ENCODE measurements at places on chromosomes 16 and 17.

- no peak for DNase-seq
These were observed 9.5 kb upstream of the RAPGEFL1 start for GRCh38 chr17:40167685-40168261.

DNA sequence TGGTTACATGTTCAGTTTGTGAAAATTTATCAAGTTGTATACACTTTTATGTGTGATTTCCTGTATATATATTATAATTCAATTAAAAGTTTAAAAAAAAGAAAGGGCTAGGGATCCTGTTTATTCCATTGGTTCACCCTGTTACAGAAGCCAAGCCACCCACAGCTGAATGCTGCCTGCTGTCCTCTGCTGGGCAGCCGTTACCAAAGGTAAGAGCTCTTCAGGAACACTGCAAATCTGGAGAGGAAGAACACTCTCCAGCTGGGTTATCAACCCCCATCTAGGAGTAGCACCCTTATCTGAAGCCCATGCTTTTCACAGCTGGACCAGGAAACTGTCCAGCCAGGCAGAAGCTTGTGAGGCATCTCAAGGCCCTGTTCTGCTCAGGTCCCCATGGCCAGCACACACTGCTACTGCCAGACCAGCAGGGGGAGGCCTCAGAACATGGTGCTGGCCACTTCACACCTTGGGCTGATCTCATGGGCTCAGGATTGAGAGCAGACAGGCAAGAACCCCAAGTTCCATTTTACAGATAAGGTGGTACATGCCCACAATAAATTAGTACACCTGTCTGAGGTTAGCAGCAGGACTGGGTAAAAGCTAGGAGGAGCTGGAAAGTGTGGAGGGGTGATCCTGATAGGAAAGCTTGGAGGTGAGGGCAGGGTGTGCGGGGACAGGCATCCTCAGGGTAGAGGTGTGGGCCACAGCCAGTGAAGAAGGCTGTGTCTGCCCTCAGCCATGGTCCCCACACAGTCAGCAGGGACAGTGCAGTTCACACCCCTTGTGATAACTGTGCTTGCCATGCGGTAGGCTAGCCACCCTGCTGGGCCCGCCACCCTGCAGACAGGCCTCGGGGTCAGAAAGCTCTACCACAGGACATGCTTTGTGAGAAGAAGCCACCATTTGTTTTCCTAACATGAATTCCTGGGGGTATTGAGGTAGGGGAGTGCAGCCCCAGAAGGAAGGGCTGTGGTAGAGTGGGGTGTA lies 54.3 kb upstream of the SREBF1 start:
- DNase-seq: no peak

GRCh38 chr16:15434425-15435215 lies at the start of gene BMERB1:
Gene BMERB1, plus strand, starts transcription at chr16:15434588. Its CDS starts 66 bp downstream, at chr16:15434654.
- no peak for DNase-seq

GRCh38 chr16:46972429-46973206 lies 856 bp downstream of the DNAJA2 start:
- no peak for DNase-seq

DNA sequence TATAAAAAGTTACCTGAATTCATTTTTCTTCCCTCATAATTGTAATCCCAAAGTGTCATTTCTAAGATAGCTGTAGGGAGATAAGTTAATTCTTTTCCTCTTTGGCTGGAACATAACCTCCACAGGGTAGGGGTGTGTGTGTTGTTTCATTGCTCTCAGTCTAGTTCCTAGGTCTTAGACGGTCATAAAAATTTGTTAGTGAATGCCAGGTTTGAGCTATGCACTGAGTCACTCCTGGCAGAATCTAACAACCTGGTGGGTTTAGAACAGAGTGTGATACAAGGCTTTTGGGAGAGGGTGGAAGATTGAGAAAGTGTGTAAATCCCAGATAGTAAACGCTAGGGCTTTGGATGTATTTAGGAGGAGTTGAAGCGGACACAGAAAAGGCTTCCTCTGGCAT lies 894 bp upstream of the PHKG2 start:
- no peak for DNase-seq

- no peak for DNase-seq
These were observed 51.4 kb upstream of the TMEM132E start for GRCh38 chr17:34527908-34528470.

- no peak for DNase-seq
These were observed 21.6 kb downstream of the EMC8 start for GRCh38 chr16:85777583-85778310.

GRCh38 chr16:23302045-23302956 lies at the start of gene SCNN1B:
Gene SCNN1B, plus strand, starts transcription at chr16:23302302. Its CDS starts 46,298 bp downstream, at chr16:23348600.
- no peak for DNase-seq

DNA sequence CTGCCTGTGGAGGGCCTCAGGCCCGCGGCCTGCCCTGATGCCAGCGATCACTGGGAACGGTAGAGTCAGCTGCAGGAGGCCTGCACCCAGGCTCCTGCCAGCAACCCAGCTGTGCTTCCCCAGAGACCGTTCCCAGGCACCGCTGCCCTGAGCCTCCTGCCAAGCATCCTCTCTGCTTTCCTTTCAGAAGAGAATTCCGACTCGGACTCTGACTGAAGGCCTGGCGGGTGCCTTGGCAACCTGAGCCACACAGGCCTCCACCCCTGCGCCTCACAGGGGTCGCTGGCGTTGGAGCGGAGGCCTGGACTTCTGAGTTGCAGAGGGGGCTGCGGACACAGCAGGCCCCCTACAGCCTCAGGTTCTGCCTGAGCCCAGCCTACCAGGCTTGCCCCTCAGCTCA lies 7.9 kb downstream of the CMTM3 start:
- DNase-seq: no peak

GRCh38 chr16:19437280-19437679 lies 19.6 kb downstream of the TMC5 start:
- DNase-seq: no peak

DNA sequence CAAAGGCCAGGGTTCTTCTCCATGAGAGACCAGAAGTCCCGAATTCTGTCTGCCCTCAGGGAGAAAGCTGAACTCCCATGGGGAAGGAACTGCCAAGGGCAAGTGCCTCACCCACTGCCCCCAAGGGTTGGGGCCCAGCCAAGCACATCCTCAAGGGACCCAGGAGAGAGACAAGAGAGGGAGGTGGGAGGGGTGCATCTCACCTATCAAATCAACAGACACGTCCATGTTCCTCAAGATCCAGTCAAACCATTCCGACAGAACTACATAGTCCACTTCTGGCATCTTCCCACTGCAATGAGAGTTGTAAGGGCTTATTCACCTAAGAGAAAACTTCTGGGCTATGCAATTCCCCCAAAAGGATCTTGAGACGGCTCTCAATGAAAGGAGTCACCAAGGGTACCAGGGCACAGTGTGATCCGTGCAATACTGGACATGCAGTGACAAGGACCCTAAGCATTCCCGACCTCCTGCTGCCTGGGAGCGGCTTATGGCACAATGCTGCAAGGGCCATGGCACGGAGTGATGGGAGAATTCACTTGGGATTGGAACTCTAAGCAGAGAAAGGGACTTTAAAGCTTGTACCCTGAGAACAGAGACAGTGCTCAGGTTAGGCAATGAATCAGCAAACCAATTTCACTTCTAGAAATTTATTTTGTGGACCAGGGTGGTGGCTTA lies 32.2 kb downstream of the TK2 start:
- DNase-seq: no peak

DNA sequence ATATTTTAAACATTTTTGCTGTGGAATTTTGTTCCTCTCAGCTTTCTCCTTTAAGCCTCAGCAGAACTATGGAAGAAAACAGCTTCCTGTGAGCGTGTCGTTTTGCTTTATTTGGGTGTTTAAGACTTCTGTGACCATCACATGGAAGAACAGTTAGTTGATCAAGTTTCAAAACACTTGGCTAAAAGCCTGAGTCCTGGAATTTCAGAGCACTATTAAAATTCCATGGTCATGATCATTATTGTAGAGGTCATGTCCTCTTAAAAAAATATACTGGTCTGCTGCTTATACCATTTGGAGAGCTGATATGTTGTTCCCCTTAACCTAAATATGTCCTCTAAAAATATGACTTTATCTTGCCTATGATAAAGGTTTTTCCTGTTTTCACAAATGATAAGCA lies 12.6 kb upstream of the CDR2 start:
- DNase-seq: no peak

DNA sequence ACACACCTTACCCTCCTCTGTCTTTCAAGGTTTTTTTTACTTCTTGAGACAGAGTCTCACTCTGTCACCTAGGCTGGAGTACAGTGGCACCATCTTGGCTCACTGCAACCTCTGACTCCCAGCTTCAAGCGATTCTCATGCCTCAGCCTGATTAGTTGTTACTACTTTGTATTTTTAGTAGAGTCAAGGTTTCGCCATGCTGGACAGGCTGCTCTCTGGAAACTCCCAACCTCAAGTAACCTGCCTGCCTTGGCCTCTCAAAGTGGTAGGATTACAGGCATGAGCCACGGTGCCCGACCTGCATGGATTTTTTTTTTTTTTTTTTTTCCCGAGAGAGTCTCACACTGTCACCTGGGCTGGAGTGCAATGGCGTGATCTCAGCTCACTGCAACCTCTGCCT lies 273.2 kb downstream of the RBFOX1 start:
- DNase-seq: no peak

GRCh38 chr17:69749911-69750310 lies 325.1 kb upstream of the KCNJ16 start:
- no peak for DNase-seq

DNA sequence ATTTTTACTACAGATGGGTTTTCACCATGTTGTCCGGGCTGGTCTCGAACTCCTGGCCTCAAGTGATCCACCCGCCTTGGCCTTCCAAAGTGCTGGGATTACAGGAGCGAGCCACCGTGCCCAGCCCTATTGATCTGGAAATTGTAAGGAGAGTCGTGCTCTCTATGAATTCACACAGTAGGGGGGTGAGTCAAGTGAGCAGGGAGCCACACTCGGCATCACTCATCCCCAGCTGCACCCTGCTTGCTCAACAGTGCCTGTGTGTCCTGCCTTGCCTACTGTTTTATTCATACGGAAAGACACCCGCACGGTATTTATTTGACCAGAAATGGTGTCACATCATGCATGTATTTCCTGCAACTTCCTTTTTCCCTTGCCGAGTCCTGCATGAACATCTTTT lies 157.2 kb upstream of the FOXF1 start:
- DNase-seq: no peak

DNA sequence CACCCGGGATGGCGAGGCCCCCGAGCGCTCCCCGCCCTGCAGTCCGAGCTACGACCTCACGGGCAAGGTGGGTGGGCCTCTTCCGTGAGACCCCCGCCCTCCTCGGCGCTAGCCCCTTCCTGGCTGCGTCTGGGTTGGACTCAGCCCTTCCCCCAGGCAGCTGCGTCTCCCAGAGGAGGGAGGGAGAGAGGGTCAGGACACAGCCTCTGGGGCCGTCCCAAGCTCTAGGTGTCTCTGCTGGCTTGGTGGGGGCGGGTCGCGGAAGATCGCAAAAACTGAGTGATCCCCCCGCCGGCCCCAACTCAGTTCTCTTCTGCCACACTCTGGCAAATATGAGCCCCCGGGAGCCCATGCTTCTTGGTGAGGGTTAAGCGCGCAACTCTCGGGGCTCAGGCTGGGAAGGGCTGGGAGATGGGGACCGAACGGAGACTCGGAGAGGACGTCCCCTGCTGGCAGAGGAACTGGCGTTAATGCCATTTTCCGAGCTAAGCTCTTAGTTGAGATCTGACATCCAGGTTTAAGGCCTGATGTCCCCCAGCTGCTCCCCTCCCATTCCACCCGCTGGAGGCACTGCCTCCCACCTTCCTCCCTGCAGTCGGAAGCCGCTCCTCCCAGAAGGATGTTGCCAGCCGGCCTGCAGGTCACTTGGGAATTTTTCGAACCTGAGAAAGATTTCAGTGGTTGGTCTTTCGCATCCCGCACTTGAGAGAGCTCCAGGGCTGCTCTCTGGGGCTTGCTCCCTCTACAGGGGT lies 419 bp downstream of the RAB37 start:
- DNase-seq: no peak

GRCh38 chr17:42704490-42704836 lies 22.1 kb downstream of the CNTNAP1 start:
- no peak for DNase-seq

GRCh38 chr16:89473791-89474414 lies 16.5 kb downstream of the ANKRD11 start:
- DNase-seq: no peak

- no peak for DNase-seq
These were observed 19.8 kb upstream of the G6PC1 start for GRCh38 chr17:42880776-42881310.

- DNase-seq: no peak
These were observed 123.0 kb upstream of the RBFOX1 start for GRCh38 chr16:7209598-7209997.

DNA sequence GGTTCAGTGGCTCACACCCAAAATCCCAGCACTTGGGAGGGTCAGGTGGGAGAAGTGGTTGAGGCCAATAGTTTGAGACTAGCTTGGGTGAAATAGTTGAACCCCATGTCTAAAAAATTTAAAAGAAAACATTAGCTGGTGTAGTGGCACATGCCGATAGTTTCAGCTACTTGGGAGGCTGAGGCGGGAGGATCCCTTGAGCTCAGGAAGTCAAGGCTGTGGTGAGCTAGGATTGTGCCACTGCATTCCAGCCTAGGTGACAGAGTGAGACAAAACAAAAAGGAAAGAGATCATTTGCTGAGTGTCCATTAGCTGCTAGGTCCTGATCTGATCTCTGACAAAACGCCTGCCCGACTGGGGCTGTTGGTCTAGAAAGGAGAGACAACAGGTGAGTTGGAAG lies 14.1 kb upstream of the DBNDD1 start:
- no peak for DNase-seq

- no peak for DNase-seq
These were observed 33.5 kb downstream of the GNA13 start for GRCh38 chr17:65022751-65023700.

- DNase-seq: no peak
These were observed 1.6 kb downstream of the BAHCC1 start for GRCh38 chr17:81396722-81397313.

DNA sequence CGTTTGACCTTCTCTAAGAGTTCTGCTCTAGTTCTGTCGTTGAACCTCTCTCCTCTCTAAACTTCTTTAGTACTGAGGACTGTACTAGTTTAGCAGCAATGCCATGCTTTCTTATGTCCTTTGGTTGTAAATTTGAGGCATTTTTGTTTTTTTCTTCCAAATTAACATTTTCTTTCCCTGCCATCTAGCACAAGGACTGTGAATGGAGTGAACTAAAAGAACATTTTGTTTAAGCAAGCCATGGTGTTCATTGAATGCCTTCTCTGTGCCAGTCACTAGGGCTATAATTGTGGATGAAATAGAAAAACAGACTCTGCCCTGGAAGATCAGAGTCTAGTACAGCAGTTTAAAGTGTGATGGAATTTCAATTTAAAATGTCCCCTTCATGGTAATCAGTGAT lies 137.9 kb downstream of the FTO start:
- DNase-seq: no peak

GRCh38 chr17:55990332-55991006 lies 162.8 kb upstream of the ANKFN1 start:
- DNase-seq: no peak

GRCh38 chr17:41813699-41814124 lies 908 bp downstream of the FKBP10 start:
- DNase-seq: no peak

DNA sequence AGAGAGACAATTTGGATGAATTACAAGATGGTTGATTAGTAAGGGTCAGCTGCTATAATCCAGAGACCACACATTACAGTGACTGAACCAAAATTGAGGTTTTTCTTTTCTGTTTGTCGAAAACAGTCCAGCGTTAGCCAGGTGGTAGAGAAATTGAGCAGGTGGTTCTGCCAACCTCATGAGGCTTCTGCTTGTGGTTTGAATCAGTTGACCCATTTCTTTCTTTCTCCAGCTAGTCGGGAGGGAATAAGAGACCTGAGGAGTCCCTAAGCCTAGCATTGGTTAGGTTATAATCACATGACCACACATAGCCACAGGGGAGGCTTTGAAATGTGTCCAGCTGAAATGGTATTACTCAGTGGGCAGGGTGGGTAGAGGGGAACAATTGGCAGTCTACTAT lies 504.6 kb downstream of the HS3ST4 start:
- DNase-seq: no peak

- no peak for DNase-seq
These were observed 715 bp downstream of the TLCD3A start for GRCh38 chr17:732902-733720.
